ENCODE measurements at places on chromosomes 4 and X.

- no peaks in the 10 kb centered on the region for H3K36me3 ChIP-seq
- peaks cover 2% of the 10 kb centered on the region for H3K27me3 ChIP-seq
- no peak for DNase-seq
These were observed 25.2 kb downstream of the TIGD2 start for GRCh38 chr4:89136525-89136924.

GRCh38 chrX:85569096-85569495 lies 189.6 kb upstream of the POF1B start:
- no peaks in the 10 kb centered on the region for H3K27me3 ChIP-seq
- H3K36me3 ChIP-seq: no peaks in the 10 kb centered on the region
- DNase-seq: no peak
- no peaks in the 10 kb centered on the region for H3K4me1 ChIP-seq
- H3K4me3 ChIP-seq: no peak overlapping the region
- H3K27ac ChIP-seq: no peak overlapping the region

GRCh38 chr4:111986095-111986494 lies 159.2 kb upstream of the FAM241A start:
- no peak overlapping the region for H3K27ac ChIP-seq
- H3K27me3 ChIP-seq: peaks cover 4% of the 10 kb centered on the region
- H3K4me3 ChIP-seq: no peak overlapping the region
- H3K4me1 ChIP-seq: peaks cover 5% of the 10 kb centered on the region

GRCh38 chr4:184420881-184421416 lies 53.4 kb downstream of the IRF2 start:
- H3K4me3 ChIP-seq: peak overlapping the region; percentile 24
- H3K27ac ChIP-seq: no peak overlapping the region
- no peaks in the 10 kb centered on the region for H3K4me1 ChIP-seq
- peaks cover 52% of the 10 kb centered on the region for H3K36me3 ChIP-seq
- no peaks in the 10 kb centered on the region for H3K27me3 ChIP-seq

DNA sequence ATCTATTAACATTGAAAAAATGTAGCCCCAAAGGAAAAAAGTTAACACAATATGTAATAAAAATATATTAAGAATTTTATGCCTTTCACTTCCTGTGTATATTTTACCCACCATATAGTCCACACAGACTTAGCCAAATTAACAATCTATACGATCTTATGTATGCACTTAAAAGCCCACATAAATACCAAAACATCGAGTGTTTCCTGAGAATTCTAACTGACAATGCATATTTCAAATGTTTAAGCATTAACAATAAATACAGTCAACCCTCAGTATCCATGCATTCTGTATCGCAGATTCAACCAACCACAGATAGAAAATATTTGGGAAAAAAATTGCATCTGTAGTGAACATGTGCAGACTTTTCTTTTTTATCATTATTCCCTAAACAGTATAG lies 226.8 kb downstream of the COL25A1 start:
- no peak for DNase-seq
- H3K36me3 ChIP-seq: no peaks in the 10 kb centered on the region
- H3K27ac ChIP-seq: no peak overlapping the region
- H3K4me1 ChIP-seq: peaks cover 9% of the 10 kb centered on the region

- H3K27me3 ChIP-seq: peaks cover 4% of the 10 kb centered on the region
- peaks cover 10% of the 10 kb centered on the region for H3K4me1 ChIP-seq
- H3K36me3 ChIP-seq: peaks cover 9% of the 10 kb centered on the region
- no peak overlapping the region for H3K4me3 ChIP-seq
These were observed 31.7 kb downstream of the GALNT7 start for GRCh38 chr4:173200103-173200884.

- no peaks in the 10 kb centered on the region for H3K27me3 ChIP-seq
- peaks cover 8% of the 10 kb centered on the region for H3K36me3 ChIP-seq
- H3K4me1 ChIP-seq: no peaks in the 10 kb centered on the region
- H3K27ac ChIP-seq: no peak overlapping the region
These were observed 174.2 kb downstream of the GC start for GRCh38 chr4:71609651-71610050.

DNA sequence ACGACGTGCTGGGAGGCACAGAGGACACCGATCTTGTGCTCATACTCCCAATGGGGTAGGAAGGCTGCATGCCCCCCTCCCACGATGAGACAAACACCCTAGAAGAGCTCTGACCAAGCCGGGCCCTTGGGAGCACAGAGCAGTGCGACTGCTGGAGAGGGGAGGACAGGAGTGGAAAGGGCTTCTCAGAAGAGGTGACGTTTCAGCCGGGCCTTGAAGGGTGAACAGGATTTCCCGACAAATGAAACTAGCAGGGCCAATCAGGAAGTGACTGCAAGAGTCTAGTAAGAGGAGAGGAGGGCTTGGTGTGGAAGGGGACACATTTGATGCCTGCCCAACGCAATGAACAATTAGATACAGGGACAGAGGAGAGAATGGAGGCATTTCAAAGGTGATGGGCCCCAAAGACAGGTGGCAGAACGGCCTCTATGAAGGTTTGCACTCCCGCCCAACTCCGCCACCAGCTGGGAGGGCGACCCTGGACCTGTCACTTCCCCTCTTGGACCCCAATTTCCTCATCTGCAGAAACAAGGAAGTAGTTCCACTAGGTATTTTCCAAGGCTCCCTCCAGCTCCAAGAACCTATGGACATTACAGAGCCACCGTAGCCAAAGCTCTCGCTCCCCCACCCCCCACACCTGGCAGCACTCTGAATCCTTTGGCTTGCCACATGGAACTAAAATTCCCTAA lies 3.9 kb downstream of the HCFC1 start:
- peak overlapping the region; percentile 78 for H3K27ac ChIP-seq
- peaks cover 14% of the 10 kb centered on the region for H3K4me1 ChIP-seq
- H3K4me3 ChIP-seq: peak overlapping the region; percentile 83
- peaks cover 12% of the 10 kb centered on the region for H3K27me3 ChIP-seq
- peaks cover 3% of the 10 kb centered on the region for H3K36me3 ChIP-seq

DNA sequence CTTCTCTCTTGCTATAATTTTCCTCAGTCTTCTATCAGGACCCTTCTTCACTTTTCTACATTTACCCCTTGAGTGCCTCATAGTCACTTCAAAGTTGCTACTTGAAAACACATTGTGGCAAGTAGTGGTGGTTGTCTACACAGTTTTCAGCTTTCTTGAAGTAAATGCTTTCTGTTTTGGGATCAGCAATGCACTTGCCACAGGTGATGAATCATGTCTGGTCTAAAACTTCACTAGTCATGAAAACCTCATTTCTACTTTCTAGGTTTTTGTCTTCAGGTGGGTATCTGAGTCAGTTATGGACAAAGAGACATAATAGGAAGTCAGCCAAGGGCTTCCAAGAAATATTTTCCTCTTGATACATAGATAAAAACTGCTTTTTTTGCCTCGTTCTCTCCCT lies 359.2 kb downstream of the CCSER1 start:
- H3K36me3 ChIP-seq: peaks cover 5% of the 10 kb centered on the region
- no peak for DNase-seq
- H3K4me3 ChIP-seq: no peak overlapping the region
- no peak overlapping the region for H3K27ac ChIP-seq

- DNase-seq: no peak
- H3K27ac ChIP-seq: no peak overlapping the region
- no peaks in the 10 kb centered on the region for H3K36me3 ChIP-seq
- no peaks in the 10 kb centered on the region for H3K27me3 ChIP-seq
These were observed 38.6 kb downstream of the MND1 start for GRCh38 chr4:153383131-153383530.

GRCh38 chrX:43716144-43716543 lies 60.0 kb downstream of the MAOA start:
- no peaks in the 10 kb centered on the region for H3K4me1 ChIP-seq
- no peaks in the 10 kb centered on the region for H3K27me3 ChIP-seq

Measured in endothelial cell (in vitro differentiated cells).